Activated naive CD4-positive, alpha-beta T cell treated with anti-CD3 and anti-CD28 coated beads, Interleukin-2, amount 50 U/mL, for 72 hours (primary cell): ENCODE measurements at places on chromosomes 4 and X. TPM values are rescaled to one million over a fixed set of nuclear protein-coding genes. Genes with fewer than 3 reads are reported as not detected.

DNA sequence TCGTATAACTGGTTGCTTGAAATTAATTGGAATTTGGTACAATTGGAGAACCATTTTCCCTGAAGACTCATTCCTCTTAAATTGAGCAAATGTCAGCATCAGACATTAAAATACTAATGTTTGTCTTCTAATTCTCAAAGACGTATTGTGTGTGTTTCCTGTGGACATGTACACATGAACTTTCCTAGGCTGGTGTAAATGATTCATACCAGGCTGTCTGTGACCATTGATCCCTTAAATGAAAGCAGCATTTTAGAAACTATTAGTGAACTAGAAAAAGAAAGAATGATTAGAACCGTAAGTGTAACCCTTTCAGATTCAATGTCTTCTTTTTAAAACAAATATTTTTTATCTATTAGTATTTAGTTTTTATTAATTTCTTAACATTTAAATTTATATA, 332.9 kb downstream of the PPP3CA start:
- no peak for DNase-seq

DNA sequence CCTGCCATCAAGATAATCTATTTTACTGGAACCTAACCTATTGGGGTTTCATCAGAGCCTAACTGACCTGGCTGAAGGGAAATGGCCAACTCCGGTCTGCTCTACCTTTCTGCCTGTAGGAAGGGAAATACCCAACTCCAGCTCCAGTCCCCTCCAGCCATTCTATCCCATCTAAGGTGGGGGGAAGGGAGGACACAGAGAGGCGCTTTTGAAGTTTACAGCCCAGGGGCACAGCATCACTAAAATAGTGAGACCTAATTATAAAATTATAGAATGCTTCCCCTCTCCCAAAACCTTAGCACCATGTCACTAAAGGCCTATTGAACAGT, 27.8 kb upstream of the ACSL4 start:
- DNase-seq = no peak

DNA sequence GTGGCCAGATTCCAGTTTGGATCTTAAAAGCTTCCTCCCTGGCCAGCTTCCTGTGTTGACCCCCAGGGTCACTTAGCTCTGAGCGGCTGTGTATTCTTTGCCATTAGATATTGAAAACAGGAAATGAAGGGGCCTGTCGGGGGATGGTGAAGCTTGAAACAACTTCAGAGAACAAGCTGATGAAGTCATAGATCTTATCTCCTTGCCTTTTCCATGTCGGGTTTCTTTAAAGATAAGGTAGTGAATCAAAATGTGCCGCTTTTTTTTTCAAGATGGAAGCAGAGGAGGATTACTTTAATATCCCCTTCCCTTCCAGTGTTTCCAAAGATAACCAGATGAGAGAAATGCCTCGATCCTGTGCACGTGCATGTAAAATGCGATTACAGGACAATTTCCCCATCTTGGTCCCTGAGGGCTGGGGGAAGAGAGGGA, 508.5 kb downstream of the MID1IP1 start:
- DNase-seq = no peak

DNA sequence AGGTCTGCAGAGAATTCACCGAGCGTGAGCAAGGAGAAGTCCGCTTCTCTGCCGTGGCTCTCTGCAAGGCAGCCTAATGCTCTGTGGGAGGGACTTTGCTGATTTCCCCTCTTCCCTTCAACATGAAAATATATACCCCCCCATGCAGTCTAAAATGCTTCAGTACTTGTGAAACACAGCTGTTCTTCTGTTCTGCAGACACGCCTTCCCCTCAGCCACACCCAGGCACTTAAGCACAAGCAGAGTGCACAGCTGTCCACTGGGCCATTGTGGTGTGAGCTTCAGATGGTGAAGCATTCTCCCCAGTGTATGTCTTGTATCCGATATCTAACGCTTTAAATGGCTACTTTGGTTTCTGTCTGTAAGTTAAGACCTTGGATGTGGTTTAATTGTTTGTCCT, 11.3 kb downstream of the UCHL1 start:
- DNase-seq = no peak

DNA sequence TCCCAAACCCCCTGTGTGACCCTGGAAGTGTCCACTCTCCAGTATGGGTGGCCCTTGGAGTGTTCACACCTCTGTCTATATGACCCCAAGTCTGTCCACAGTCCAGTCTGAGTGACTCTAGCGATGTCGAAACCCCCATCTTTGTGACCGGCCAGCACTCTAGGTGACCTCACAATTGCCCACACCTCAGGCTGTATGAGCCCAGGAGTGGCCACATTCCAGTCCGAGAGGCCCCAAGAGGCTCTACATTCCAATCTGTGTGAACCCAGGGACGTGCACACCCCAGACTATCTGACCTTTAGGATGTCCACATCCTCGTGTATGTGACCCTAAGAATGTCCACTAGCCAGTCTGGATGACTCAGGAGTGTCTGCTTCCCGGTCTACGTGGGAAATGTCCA, 7.3 kb upstream of the GLOD5 start:
- no peak for DNase-seq

GRCh38 chr4:177225605-177226004, 84.1 kb upstream of the NEIL3 start:
- DNase-seq = no peak

- DNase-seq = no peak
Observed at GRCh38 chr4:67746797-67747495, 7.2 kb downstream of the GNRHR start.

DNA sequence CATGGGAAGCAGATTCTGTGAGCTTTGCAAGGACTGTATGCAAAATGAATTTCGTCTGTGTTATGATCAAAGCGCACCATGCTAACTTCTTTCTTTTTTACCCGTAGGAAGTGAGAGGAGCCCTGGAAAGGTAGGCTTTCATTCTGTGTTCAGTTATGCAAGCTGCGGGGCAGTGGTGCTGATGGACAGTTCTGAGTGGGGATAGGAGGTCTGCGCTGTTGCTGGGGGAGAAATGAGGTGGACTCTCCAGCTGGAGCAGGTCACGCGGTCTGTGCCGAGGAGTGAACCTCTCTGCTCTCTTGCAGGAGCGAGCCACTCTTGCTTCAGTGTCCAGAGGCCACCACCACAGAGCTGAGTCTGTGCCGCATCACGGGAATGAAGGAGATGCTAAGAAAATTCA, 4.5 kb downstream of the TRIML1 start:
- no peak for DNase-seq

DNA sequence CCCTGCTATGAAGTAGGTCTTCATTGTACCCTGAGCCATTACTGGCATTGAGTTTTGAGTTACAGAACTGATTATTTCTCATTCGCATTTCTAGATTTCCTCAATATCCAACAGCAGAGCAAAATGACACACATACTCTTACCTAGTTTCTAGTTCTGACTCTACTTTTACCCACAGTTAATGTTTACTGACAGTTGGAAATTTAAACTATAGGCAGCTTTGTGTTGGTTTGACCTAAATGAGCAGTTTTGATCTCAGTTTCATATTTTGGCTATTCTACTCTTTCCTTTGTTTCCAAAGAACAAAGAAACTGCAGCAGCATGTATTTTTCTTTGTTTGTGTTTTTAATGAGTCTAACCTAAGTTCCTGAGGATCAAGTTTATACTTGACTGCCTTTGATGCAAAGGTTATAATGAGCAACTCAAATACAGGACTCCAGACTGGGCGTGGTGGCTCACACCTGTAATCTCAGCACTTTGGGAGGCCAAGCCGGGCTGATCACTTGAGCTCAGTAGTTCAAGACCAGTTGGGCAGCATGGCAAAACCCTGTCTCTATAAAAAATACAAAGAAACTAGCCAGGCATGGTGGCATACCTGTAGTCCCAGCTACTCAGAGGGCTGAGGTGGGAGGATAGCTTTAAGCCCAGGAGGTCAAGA, 30.4 kb downstream of the TXK start:
- DNase-seq = no peak

DNA sequence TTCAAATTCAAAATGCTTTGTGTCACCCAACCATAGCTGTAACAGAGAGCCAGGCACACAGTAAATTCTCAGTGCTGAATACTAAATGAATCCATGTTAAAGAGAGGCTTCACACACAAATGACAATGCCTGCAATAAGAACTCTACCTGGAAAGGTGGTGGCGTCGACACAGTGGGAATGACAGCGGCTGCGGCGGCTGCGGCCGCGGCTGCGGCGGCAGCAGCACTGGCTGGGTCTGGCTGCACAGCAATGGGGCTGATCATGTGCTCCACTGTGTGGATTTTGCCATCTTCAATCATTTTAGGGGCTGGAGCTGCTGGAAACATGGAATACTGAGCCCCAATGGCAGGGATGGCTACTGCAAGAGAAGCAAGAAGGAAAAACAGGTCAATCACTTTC, 97.4 kb downstream of the CHRNA9 start:
- no peak for DNase-seq

- DNase-seq = no peak
Observed at GRCh38 chr4:25823632-25824031, 39.2 kb downstream of the SEL1L3 start.

DNA sequence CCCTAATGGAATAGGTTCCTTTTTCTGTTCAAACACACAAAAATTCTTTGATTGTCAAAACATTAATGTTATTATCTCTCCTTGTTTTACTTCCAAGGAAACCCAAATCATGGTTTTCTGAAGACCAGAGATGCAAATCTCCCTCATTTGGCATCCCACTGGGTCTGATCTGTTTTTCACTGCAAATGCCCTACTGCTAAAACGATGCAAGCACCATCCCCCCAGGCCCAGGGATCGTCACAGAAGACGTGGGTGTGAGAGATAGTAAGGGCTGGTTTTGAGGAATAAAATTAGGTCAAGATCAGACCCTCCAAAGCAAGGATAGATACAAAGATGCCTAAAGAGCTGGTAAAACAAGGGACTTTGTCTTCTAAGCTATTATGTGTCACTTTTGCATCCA, 33.6 kb downstream of the GSPT2 start:
- DNase-seq = no peak

- no peak for DNase-seq
Observed at GRCh38 chrX:17038681-17039161, 92.3 kb downstream of the REPS2 start.

- no peak for DNase-seq
Observed at GRCh38 chrX:17500145-17500579, 125.2 kb downstream of the NHS start.

DNA sequence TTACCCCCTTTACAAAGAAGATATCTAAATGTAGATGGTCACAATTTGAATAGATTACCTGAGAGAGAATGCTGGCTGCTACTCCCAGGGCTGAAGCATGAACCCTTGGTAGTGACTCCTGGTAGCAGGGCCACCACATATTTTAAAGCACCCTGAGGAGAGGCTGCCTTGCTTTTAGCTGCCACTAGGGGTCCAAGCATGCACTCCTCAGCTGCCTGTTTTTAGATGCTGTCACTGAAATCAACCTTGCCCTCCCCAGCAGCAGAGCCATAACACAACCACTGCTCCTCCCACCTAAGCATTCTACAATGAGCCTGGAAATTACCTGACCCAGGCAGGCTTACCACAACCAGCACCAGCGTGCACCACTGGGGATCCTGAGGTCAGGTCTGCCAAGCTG, 850.9 kb downstream of the FAM133A start:
- no peak for DNase-seq

DNA sequence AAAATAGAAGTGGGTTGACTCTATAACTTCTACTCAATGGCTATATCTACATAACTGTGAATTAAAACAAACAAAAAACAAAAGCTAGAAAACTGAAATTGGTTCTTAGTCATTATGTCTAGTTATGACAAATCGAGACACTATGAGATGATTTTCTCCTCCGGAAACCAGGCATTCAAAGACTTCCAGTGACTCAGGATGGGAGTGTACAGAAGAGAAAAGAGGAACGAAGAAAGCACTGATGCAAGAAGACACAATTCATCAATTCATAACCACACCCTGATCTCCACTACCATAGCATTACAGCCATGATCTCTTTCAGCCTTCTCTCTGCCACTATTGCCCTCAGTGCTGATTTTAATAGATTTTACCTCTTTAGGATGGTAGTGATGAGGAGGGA, 253.6 kb downstream of the CBLL2 start:
- DNase-seq = no peak

DNA sequence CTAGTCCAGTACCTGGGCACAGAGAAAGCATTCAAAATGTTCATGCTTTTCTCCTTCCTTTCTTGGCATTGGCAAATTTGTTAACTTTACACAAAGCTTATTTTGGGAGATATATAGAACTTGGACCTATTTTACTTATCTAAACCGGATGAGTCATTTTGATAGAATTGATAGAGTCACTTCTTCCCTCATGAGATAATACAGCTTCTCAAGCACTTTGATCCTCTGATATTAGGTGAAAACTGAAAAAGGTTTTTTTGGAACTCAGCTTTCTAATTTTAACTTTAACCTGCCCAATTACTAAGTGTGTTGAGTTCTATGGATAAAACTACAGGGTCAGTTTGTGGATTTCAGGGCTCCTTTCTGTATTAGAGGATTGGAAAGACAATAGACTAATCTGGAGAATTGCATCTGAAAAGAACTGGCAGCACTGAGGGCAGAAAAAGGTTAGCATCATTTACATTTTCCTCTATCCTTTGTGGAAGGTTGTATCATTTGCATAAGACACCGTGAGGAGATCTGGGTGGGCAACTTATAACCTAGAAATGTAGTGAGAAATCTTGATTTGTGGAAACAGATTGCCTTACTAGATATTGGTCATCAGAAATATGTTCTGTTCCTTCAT, 2.4 kb downstream of the WDR44 start:
- no peak for DNase-seq

- DNase-seq = no peak
Observed at GRCh38 chr4:100289530-100289888, 99.2 kb upstream of the DDIT4L start.

GRCh38 chr4:63693321-63693720, 715.9 kb downstream of the TECRL start:
- DNase-seq = no peak

- no peak for DNase-seq
Observed at GRCh38 chr4:188903986-188904385, 764.7 kb downstream of the TRIML1 start.

DNA sequence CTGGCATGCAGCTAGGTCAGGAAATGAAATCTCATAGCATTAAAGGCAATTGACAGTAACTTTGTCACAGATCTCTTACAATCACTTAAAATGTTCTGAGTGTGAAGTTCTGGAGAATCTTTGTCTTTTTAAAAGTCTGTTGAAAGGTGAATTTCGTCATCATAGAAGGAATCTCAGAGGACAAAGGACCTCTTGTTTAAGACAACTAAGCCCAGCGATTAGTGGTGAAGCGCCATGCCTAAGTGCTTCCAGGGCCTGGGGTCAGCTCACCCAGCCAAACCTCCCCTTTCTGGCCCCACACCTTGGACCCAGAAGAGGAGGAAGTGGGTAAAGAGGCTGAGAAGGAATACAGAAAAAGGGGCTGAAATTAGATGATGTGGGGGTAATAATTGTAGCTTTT, 8.5 kb downstream of the FRMD7 start:
- no peak for DNase-seq

GRCh38 chr4:107640878-107641277, 79.2 kb downstream of the PAPSS1 start:
- no peak for DNase-seq

GRCh38 chr4:162456106-162456505, 292.3 kb upstream of the FSTL5 start:
- no peak for DNase-seq

GRCh38 chr4:34138385-34138784, 2105.9 kb downstream of the ARAP2 start:
- DNase-seq = no peak

Gene MAGEH1
- 24.3 TPM for total RNA-seq

Gene IL13RA2
- total RNA-seq = not detected

Gene ARMCX1
- total RNA-seq = 2.4 TPM

Gene PPP2R2C
- not detected for total RNA-seq

Gene HMX1
- total RNA-seq = not detected

Gene UGT2A3
- total RNA-seq = not detected

Gene DCLK2
- total RNA-seq = not detected

Gene SGMS2
- 0.16 TPM for total RNA-seq

Gene ATRX
- 85.6 TPM for total RNA-seq

Gene XAGE2
- total RNA-seq = not detected

Gene KLF3
- total RNA-seq = 10.1 TPM
